Activated naive CD8-positive, alpha-beta T cell treated with anti-CD3 and anti-CD28 coated beads, Interleukin-2, amount 10 ng/mL, durations not matched to agents 7 days and 5 days (primary cell): ENCODE measurements at places on chromosomes 13 and 19.
A peak's percentile ranks its signal among the peaks of the same experiment; 100 is the strongest.

GRCh38 chr13:106331116-106331515, 204.3 kb downstream of the EFNB2 start:
- no peak for DNase-seq

DNA sequence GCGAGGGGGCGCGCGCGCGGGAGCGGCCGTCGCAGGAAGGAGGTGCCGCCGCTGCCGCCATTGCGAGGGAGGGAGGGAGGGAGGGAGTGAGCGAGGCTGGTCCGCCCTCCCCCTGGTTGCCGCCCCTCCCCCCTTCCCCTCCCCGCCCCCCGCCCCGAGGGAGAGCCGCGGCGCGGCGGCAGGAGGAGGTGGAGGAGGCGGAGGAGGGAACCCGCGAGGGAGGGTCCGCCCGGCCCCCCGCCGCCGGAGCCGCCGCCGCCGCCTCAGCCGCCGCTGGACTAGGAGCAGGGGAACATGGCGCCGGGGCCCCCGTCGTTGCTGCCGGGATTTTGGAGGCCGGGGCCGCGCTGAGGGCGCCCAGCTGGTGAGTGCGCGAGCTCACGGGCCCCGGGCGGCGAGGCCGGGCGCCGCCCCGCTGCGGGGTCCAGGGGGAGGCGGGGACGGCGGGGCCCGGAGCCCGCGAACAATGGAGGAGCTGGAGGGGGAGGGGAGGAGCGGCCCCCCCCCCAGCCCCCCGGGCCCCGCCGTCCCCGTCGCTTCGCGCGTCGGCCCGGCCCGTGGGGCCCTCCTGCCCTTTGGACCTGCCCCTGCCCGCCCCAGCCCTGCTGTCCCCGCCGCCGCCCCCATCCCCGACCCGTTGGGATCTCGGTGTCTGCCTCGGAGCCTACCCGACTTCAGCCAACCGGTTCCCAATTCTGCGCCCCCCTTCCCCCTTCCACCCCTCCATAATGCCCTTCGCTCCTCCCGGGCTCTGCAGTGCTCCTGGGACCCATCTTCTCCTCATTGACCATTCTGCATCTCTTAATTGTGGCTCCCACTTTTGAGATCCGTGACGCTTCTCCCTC, at the start of gene ARHGAP35:
Gene ARHGAP35, plus strand, starts transcription at position 152 of the 845 bp plus-strand sequence. CDS start 57,679 bp downstream, outside the sequence.
- no peak for DNase-seq

- DNase-seq = no peak
Measured at GRCh38 chr19:54107876-54108490, 5.3 kb downstream of the NDUFA3 start.

- peak; percentile 67 for DNase-seq
Measured at GRCh38 chr19:13881692-13882418, 4.9 kb downstream of the NANOS3 start.

DNA sequence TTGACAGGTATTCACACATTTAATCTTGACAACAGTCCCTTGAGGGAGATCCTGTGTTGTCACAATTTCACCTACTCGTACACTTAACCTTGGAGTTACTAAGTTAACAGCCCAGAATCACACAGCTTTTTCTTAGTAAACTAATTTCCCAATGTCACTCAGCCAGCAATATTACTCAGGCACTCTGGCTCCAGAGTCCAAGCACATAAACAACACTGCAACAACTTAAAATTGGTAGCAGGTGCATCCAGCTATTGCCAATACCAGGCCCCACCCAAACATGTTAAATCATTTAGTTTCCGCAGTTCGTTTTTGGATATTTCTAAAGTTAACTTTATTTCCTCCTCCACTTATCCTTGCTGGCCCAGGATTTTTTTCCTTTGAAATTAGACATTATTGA, 32.7 kb downstream of the LIG4 start:
- no peak for DNase-seq

DNA sequence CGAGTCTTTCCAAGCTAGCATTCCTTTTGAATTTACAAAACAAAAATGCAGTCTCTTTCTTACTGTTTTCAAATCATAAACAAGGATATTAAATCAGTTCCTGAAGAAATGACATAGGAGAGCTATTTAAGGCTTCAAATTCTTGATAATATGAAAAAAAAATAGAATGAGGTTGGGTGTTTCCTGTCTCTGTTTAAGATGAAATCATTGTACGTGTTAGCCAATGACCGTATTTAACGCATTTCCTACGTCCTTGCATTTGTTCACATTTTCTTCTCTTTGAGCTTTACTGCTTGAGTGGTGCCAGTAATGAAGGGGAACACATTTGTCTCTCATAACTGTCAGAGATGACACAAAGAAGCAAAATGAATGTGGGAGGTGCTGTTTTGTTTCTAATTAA, 821.3 kb downstream of the DIAPH3 start:
- DNase-seq = no peak

DNA sequence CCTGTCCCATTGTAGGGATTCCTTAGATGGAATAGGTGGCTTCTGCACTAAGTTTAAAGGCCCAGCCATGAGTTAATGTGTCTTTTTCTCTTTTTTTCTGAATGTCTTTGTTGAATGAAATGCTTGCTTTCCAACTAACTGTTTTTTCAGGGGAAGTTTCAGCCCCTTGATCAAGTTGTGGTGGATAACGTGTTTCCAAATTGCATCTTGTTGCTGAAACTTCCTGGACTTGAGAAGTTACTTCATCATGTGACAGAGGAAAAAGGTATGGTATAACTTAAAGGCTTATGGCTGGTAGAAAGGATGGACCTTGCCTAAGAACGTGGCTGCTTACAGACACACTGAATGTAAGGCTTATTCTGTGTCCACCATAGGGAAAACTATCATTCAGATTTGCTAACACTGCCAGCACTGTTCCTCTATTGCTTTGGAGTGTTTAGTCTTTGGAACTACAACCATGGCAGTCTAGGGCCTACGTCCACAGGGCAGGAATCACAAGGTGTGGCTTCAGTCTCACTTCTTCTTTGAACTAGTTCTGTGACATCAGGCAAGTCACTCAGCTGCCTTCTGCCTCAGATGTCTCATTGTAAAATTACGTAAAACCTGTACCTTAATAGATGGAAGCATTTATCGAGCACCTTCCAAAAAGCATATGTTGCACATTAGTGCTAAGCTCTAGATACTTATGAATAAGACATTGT, 25.3 kb downstream of the RNASEH2B start:
- DNase-seq = no peak

DNA sequence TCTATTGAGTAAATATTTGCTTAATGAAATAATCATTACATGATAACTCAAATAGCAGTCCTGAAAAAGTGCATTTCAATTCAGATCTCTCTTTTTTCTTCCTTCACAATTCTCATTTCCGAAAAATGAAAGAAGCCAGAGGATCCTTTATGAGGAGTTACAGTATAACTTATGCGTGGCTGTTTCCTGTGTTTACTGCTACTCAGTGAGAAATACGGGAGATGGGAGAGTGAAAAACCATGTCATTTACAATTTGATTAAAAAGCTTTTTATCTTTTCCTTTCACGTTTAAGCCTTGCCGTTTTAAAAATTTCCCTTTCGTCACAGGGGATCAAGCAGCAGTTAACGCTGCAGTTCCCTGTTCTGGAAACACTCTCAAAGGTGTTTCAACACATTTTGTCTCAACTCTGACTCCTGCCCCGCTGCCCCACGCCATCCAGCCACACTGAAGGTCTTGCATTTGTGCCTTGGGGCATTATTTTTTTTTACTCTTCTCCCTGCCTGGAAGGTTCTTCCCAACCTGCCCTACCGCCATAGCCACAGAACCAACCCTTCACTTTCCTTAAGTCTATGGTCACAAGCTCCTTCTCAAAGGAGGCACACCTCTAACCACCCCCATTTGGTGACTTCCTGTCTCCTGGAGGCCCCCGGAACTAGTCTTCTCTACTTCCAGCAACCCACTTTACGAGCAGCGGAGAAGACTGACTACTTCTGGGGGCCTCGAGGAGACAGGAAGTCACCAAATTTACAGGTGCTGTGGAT, 17.0 kb downstream of the KL start:
- peak; percentile 40 for DNase-seq

- no peak for DNase-seq
Measured at GRCh38 chr13:101514695-101515275, 62.3 kb downstream of the ITGBL1 start.

DNA sequence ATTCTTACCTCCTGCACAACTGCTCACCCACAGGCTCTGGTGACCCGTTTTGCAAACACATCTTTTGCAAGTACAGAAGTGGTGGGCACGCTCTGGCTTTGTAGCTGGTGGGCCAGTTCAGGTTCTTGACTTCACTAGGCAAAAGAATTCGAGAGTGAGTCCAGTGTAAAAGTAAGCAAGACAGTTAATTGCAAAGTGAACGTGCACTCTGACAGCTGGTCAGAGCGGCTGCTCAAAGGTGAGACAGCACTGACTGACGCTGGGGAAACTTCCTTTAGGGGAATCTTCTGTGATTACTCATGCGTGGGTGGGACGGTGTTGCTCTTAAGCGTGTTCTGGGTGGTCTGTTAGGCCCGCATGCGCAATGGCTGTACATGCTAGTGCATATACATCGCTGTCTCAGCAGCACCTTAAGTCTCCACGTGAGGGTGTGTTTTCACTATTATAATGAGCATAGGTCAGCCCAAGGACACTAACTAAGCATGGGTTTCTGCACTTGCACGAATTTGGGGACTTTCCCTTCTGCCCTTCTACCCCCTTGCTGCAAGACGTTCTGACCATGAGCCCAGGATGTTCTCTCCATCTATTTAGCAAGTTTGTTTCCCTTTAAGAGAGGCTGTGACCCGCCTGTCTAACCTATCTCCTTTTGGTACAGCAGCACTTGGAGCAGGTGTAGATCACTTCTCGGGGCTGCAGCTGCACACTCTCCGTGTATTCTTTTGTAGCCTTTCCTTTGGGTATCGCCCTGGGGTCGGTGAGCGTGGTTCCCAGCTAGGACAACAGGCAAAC, 30.2 kb upstream of the CD33 start:
- DNase-seq = no peak

GRCh38 chr19:49272204-49272603, 52.8 kb downstream of the SLC6A16 start:
- DNase-seq = no peak

- DNase-seq = no peak
Measured at GRCh38 chr13:49584771-49585182, 581 bp downstream of the RCBTB1 start.

DNA sequence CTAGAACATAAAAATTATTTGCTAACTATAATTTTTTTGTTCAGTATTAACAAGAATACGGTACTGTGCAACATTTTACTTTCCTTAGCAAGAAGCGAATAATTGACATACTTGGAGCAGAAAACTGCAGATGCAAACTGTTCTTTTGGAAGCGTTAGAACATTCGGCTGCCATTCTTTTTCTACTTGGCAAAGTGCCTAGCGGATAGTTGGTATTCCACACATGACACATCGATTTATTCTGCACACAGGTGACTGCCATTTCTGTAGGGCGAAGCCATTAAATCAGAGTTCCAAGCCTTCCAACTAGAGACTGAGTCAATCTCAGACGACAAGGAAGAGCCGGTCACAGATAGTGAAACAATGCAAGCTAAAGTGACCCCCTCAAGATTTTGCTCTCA, 117.4 kb downstream of the TRPC4 start:
- DNase-seq = no peak

DNA sequence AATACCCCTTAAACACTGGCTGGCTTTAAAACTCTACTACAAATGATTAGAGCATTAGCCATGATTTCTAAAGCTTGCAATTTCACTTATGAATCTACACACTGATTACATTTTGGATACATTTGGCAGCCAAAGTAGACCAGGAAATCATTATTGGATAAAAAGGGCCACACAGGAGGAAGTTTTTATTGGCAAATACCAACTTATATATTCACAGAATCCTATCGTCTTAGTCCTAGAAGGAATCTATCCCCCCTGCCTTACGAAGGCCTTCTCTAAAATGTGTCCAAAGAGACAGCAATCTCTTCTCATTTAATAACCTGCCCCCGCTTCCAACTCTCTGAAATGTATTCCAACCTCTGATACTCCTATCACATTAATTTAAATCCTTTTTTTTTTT, 52.5 kb downstream of the KLF5 start:
- no peak for DNase-seq

DNA sequence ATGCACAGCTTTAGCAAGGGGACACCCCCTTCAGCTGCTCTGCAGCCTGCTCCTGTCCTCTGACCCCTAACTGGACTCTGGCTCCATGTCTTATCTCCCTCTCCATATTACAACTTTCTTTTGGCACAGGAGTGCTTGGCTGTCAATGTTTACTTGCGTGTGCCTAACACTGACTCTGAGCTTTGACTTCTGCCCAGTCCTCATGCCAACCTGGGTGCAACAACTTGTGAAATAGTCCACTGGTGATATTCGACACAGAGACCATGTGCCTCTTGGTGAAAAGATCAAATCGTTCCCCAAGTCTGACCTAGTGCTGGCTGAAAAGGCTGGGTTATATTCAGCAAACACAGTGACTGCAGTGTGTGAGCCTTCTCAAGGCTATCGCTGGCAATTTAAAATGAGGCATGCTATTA, 34.1 kb upstream of the KLF12 start:
- no peak for DNase-seq

GRCh38 chr13:47875201-47875600, 125.9 kb downstream of the SUCLA2 start:
- DNase-seq = no peak

DNA sequence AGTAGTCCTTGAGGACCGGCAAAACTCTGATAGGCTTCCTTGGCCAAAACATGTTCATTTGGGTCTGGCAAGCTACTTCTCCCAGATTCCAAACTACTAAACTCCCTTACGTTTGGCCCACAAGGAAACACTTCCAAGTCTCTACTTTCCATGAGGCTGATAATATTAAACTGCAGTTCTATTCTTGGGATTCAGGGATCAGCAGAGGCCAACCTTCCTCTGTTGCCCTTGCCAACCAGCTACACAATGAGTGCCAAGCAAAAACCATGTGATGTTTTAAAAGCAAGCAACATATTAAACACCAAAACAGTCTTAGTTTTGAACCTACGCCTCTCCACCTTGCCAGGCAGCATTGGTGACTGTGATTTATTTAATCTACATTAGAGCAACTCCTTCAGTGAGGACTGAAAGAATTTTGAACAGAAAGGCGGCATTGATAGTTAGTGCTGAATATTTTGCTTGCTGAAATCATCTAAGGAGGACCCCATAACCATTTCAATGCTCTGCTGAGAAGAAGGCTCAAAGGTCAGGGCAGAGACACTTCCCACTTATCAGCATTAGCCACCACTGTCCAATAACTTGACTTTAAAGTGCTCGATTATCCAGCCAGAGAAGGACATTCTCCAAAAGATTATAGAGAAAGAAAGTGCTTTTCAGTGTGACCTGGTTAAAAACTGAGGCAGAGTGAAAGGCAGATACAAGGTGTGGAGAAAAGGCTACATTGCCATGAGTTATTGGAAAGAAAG, 287.1 kb downstream of the TBC1D4 start:
- DNase-seq = no peak

GRCh38 chr19:14472202-14472938, 2.8 kb downstream of the PTGER1 start:
- DNase-seq = peak; percentile 92

DNA sequence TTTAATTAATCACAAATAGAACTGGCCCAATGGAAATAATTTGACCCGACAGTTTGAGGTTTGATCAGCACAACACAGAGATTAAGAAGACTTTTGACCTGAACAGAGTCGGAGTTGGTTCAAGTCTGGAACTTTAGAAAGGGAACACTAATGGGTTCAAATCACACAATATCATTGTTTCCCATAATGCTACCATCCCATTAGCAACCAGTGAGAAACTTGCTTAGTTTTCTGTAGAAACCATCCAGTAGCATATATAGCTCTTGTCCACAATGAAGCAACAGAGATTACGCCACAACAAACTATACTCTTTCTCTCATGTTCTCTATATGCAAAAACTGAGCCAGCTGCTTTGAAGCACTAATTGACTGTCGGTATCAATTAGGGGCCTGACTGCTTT, 376.9 kb upstream of the SPRY2 start:
- no peak for DNase-seq
